ENCODE measurements at places on chromosomes 4 and X.

DNA sequence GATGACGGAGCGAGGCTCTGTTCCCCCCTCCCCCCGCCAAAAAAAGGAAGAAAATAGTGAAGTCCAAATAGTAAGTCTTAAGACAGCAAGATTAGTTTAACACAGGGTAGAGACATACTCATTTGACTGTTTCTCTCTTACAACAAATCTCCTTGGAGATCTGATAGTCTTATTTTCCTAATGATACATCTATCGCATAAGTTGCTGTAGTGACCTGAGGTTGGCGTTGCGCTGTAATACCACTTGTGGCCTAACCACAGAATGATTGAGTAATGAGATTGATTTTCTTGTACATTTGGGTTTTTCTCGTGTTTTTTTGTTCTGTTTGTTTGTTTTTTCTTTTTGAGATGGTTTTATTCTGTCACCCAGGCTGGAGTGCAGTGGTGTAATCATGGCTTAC lies 27.2 kb downstream of the OCIAD1 start:
- DNase-seq, result no peak

GRCh38 chr4:174324236-174324635 lies 40.5 kb downstream of the CEP44 start:
- DNase-seq, result no peak

- DNase-seq, result no peak
These were observed 61.6 kb downstream of the SEC24D start for GRCh38 chr4:118774321-118774720.

GRCh38 chr4:163350672-163351071 lies 7.0 kb downstream of the NPY5R start:
- DNase-seq, result no peak

DNA sequence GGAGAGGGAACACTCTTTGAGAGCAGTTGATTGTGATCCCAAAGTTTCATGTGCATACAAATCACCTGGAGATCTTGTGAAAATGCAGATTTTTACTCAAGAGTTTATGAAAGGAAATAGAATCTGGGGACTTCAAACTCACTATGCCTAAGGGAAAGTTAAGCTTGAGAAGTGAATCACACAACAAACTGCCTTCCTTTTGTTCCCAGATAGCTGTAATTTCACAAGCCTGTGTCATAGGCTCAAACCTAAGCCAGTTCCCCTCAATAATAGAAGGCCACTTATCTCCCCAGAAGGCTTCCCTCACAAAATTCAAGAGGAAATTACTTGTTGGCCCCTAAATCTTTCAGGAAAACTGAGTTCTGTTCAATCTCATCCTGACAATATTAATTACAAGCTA lies 132.8 kb upstream of the MAGEB16 start:
- no peak for DNase-seq

DNA sequence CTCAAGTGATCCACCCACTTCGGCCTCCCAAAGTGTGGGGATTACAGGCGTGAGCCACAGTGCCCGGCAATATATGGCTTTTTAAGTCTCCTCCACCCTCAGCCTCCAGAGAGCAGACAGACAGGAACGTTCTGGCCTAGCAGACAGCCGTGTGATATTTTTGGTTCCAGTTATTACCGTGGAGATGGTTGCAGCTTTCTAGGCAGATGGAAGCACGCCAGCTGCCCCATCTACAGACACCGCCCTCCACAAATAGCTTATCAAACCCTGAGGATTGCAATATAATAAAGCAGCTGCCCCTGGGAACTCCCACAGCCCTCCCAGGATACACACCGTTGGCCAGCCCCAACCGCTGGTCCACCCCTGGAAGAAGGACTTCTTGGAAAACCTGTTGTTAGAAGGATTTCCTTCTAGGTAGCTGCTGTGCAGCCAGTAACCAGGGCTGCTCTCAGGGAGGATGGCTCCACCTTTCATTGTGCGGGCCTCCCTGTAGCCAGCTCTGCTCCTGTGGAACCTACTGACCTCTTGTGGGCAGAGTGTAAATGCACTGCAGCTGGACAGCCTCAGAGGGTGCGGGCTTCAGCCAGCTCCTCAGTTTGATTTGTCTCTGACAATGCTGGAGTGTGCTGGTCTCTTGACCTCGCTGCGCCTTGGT lies 44.0 kb downstream of the SLC25A5 start:
- DNase-seq, result peak; percentile 6

- no peak for DNase-seq
These were observed 674 bp downstream of the SEC24B start for GRCh38 chr4:109434007-109434971.

GRCh38 chrX:100405424-100405823 lies 4.6 kb downstream of the PCDH19 start:
- no peak for DNase-seq

GRCh38 chr4:74366367-74366911 lies 1.5 kb downstream of the EREG start:
- DNase-seq, result no peak

GRCh38 chr4:19241895-19242294 lies 1009.8 kb upstream of the SLIT2 start:
- DNase-seq, result no peak

- no peak for DNase-seq
These were observed 51.0 kb downstream of the NIPAL1 start for GRCh38 chr4:48067536-48067935.

GRCh38 chr4:116531026-116531425 lies 554.4 kb downstream of the TRAM1L1 start:
- DNase-seq, result no peak

GRCh38 chr4:140019619-140020347 lies 134.2 kb downstream of the MAML3 start:
- no peak for DNase-seq

GRCh38 chr4:156638334-156638733 lies 333.3 kb downstream of the PDGFC start:
- no peak for DNase-seq

DNA sequence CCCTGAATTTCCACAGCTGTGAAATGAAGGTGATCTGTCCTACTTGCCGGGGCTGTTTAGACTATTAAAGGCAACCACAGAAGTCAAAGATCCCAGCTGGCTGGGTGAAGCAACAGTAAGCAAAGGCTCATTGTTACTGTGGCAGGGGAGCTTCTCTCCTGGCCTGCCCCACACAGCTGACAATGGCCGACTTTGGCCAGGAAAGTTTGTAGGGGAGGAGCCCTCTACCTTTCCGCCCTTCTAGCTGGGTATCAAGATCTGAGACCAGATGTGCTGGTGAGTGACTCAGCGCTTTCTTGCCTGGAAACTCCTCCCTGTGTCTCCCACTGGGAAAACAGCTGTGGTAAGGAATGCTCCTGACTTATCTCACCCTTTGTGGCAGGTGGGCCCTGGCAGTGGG lies 21.1 kb downstream of the RASSF6 start:
- no peak for DNase-seq

DNA sequence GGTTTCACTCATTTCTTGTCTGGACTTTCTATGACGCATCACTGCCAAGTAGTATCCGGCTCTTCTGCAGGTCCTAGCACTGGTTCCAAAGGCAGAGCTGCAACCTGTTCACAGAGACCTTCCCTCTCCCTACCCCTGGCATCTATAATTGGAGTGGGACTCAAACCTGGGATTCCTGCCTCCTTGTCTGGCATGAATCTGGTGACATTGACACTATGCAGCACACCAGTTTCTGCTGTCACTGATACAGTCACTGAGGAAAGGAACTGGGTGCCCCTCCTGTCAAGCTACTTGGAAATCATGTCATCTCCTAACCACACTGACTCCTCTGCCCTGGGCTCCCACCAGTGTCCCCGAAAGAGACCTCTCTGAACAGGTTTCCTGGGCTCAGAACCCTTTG lies 33.1 kb upstream of the EFNB1 start:
- no peak for DNase-seq

DNA sequence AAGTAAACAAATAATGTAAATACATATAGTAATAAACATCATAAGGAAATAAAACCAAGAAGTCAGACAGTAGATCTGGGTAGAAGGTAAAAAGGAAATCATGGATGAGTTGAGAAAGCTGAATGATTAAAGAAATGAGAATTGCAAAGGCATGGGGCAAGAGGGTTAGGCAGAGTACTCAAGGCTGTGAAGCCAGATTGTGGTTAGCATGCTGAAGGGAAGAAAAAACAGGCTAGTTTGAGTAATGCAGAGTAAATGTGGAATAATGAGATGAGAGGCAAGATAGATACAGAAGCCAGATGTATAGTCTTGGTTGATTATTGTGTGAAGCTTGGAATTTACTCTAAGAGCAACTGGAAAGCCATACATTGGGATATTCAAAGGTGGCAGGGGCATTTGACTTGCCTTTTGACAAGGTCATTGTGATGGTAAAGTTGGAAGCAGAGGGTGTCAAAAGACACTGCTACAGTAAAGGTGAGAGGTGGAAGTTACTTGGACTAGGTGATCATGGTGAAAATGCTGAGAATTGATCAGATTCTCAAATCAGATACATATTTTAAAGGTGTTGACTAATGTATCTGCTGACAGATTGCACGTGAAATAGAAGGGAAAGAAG lies 307.0 kb downstream of the FSTL5 start:
- no peak for DNase-seq

DNA sequence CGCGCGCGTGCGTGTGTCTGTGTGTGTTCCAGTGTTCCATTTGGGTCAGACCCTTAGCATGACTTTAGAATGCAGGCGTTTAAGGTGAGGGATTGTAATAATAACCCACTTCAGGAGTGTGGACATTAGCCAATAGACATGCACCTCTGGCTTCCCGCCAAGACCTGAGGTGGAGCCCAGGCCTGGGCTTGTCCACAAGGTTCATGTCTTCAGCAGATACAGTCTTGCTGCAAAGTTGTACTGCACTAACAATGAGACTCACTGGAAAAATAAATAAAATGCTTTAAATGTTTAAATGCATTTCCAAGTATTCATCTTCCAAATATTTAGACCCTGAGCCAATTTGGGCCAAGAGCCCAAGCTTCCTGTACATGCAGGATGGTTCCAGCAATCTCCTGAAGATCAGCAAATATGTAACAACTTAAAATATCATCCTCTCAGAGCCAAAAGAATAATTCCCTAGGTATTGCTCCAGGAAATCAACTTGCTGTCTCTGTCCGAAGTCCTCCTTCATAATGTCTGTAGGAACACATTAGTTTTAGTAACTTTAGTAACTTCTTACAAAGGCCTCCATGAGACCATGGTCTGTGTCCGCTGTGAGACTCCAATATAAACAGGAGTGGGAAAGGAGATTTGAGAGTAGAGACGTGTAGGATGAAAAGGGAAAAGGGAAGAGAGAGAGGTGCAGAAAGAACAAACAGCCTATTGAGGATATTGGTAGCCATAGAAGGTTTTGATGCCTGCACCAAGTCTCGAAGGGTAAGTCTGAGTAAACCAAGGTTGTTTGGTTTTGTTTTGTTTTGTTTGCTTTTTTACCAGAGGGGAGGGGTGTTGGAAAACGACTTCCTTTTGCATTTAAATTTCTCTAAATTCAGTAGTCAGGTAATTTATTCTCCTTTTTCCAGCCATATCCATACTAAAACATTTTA lies 98.5 kb upstream of the KLF3 start:
- DNase-seq, result no peak

GRCh38 chr4:6377626-6378492 lies 94.6 kb downstream of the PPP2R2C start:
- no peak for DNase-seq

DNA sequence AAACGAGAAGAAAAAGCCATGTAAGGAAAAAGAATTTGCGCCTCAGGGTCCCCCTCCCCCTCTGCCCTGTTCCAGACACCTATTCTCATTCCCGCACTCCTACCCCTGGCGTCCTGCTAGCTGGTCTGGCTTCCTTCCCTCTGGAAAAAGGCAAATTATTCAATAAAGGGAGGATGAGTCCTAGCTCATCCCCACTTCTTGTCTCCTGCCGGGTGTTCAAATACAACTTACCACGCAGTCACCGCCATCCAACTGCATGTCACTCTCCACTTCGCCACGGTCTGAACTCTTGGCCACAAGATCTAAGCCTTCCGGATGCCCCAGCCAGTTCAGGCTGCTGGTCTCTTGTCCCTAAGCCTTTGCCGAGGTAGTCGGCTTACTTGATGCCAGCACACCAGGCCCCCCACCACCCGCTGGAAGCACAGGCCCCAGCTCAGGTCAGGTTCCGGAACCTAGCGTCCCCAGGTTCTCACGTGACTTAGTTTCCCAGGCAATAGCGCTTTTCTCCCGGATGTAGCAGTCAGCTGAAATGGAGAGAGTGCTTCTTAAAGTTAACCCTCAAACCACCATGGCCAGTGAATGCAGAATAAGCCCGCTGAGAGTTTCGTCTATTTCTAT lies 209.6 kb upstream of the SPIN4 start:
- DNase-seq, result peak; percentile 55

GRCh38 chr4:101858641-101859040 lies 68.1 kb downstream of the BANK1 start:
- no peak for DNase-seq

- no peak for DNase-seq
These were observed 752.9 kb downstream of the RAPGEF2 start for GRCh38 chr4:159855731-159856130.

DNA sequence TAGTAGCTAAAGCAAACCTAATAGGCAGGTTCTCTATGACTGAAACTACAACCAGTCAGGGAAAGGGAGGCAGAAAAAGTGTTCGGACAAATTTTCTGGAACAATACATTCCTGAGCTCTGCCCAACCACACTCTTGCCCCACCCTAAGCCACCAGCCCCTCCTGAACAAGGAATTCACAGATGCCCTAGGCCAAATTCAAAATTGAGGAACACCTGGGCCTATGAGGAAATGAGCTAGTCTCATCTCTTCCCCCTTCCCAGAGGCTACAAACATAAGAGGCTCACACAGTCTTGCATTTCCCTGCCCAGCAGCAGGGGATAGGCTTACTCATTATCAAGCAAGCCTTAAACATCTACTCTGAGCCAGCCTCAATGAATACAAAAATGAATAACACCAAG lies 284.7 kb downstream of the ZNF674 start:
- no peak for DNase-seq

DNA sequence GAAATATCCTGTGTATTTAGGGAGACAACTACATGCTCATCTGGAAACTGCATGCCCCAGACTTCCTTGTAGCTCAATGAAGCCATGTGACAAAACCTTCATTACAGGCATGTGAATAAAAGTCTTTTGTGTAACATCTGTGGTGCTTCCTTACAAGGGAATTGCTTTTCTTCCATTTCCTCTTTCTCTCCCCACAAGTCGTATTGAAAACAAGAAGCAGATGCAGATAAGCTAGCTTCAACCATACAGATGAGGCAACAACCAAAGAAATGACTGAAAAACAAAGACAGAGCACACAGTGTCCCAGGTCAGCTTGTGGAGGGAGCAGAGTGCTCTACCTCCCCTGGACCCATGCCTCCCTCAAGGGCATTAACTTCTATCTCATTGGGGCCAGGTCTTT lies 115.8 kb upstream of the INPP4B start:
- peak; percentile 81 for DNase-seq

Measured in GF-D8 (cell line).